GM10248 (cell line): ENCODE measurements at places on chromosomes 12 and 14.
A peak's percentile ranks its signal among the peaks of the same experiment; 100 is the strongest.

GRCh38 chr12:104230304-104231095 is 14.9 kb downstream of the TXNRD1 start:
- no peak for DNase-seq

- DNase-seq = no peak
These were observed 111.7 kb downstream of the PPP2R5E start for GRCh38 chr14:63431466-63431865.

GRCh38 chr12:27866373-27867101 is 86.5 kb upstream of the MANSC4 start:
- DNase-seq = no peak

GRCh38 chr12:40794087-40794486 is 101.8 kb downstream of the CNTN1 start:
- no peak for DNase-seq

DNA sequence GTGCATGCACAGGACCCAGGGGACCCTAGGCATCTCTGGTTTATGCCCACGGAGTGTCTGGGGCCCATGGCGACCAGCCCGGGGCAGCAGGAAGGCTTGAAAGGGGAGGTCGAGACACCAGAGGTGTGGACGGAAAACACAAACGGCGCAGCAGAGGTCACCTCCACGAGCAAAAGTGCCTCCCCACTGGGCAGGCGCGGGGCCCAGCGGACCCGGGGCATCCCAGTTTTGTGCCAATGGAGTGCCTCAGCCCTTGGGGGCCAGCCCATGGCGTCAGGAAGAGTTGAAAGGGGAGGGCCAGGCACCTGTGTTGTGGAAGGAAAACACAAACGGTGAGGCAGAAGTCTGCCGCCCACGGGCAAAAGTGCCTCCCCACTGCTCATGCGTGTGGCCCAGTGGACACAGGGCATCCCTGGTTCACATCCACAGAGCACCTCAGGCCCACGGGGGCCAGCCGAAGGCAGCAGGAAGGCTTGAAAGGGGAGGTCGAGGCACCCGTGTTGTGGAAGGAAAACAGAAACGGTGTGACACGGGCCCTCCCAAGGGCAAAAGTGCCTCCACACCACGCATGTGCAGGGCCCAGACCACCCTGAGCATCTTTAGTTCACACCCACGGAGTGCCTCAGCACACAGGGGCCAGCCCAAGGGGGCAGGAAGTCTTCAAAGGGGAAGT is 378.8 kb downstream of the ALG10 start:
- peak; percentile 0 for DNase-seq
